ENCODE measurements at places on chromosomes 6 and 20.

GRCh38 chr6:154878871-154879491, 116.1 kb upstream of the TIAM2 start:
- H3K36me3 ChIP-seq, result peaks cover 4% of the 10 kb centered on the region
- no peak overlapping the region for H3K4me3 ChIP-seq
- DNase-seq, result no peak
- H3K4me1 ChIP-seq, result peaks cover 3% of the 10 kb centered on the region

- H3K36me3 ChIP-seq, result peaks cover 3% of the 10 kb centered on the region
- DNase-seq, result no peak
- peaks cover 2% of the 10 kb centered on the region for H3K27me3 ChIP-seq
- no peak overlapping the region for H3K4me3 ChIP-seq
These were observed 51.2 kb downstream of the MACROD2 start for GRCh38 chr20:14046534-14046933.

- H3K4me3 ChIP-seq, result no peak overlapping the region
- no peaks in the 10 kb centered on the region for H3K36me3 ChIP-seq
- no peak overlapping the region for H3K27ac ChIP-seq
- H3K4me1 ChIP-seq, result peaks cover 4% of the 10 kb centered on the region
- DNase-seq, result no peak
- H3K27me3 ChIP-seq, result peaks cover 2% of the 10 kb centered on the region
These were observed 48.7 kb upstream of the FOXQ1 start for GRCh38 chr6:1263039-1263849.

GRCh38 chr6:89360415-89360999, 8.0 kb upstream of the UBE2J1 start:
- DNase-seq, result no peak
- peaks cover 12% of the 10 kb centered on the region for H3K4me1 ChIP-seq
- no peak overlapping the region for H3K27ac ChIP-seq

GRCh38 chr6:13292774-13293173, 35.6 kb downstream of the TBC1D7 start:
- peaks cover 9% of the 10 kb centered on the region for H3K4me1 ChIP-seq
- DNase-seq, result no peak
- H3K27ac ChIP-seq, result peak overlapping the region; percentile 52
- peaks cover 53% of the 10 kb centered on the region for H3K36me3 ChIP-seq
- H3K4me3 ChIP-seq, result no peak overlapping the region
- H3K27me3 ChIP-seq, result no peaks in the 10 kb centered on the region

DNA sequence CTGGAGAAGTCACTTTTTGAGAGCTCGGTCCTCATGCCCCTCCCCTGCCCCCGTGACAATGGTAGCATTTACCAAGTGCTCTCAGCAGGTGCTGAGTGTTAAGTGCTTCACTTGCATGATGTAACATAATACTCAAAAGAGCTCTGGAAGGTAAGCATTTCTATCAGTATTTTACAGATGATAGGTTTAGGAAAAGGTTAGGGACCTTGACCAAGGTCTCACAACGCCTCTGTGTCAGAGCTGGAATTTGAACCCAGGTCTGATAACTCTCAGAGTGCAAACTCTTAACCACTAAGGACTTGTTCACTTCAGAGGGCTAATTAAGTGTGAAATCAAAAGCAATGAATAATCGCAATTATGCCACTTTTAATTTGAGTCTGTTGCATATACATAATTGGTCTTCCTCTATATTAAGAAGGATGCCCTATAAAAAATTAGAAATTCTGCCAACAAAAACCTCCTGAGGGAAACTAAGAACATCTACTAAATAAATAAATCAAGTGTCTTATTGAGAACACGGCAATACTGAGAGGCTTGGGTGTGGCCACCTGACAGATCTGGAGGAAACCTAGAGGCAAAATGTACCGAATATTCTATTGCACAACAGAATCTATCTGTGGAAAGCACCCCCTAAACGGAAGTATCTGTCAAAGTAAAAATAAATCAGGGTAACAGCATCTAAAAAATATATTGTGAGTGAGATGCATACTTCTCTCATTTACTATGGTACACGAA, 109.8 kb downstream of the BACH2 start:
- no peak overlapping the region for H3K27ac ChIP-seq
- H3K4me3 ChIP-seq, result no peak overlapping the region
- H3K27me3 ChIP-seq, result no peaks in the 10 kb centered on the region
- peaks cover 22% of the 10 kb centered on the region for H3K4me1 ChIP-seq
- no peak for DNase-seq

- H3K27me3 ChIP-seq, result peaks cover 6% of the 10 kb centered on the region
- H3K36me3 ChIP-seq, result no peaks in the 10 kb centered on the region
- no peak for DNase-seq
These were observed 164.4 kb upstream of the KCNG1 start for GRCh38 chr20:51187261-51187660.

- peaks cover 17% of the 10 kb centered on the region for H3K4me1 ChIP-seq
- H3K27ac ChIP-seq, result no peak overlapping the region
- H3K27me3 ChIP-seq, result peaks cover 6% of the 10 kb centered on the region
- H3K4me3 ChIP-seq, result no peak overlapping the region
These were observed 2.1 kb downstream of the APOBEC2 start for GRCh38 chr6:41055149-41055548.

GRCh38 chr20:49386848-49387580, 95.5 kb downstream of the KCNB1 start:
- H3K4me3 ChIP-seq, result no peak overlapping the region
- peaks cover 10% of the 10 kb centered on the region for H3K4me1 ChIP-seq
- DNase-seq, result no peak
- H3K27ac ChIP-seq, result no peak overlapping the region
- peaks cover 3% of the 10 kb centered on the region for H3K36me3 ChIP-seq
- peaks cover 13% of the 10 kb centered on the region for H3K27me3 ChIP-seq

GRCh38 chr20:50339466-50339901, 148.9 kb downstream of the CEBPB start:
- H3K27me3 ChIP-seq, result peaks cover 5% of the 10 kb centered on the region
- no peaks in the 10 kb centered on the region for H3K4me1 ChIP-seq

- H3K27ac ChIP-seq, result no peak overlapping the region
- peaks cover 6% of the 10 kb centered on the region for H3K36me3 ChIP-seq
- peaks cover 9% of the 10 kb centered on the region for H3K4me1 ChIP-seq
- no peak overlapping the region for H3K4me3 ChIP-seq
- DNase-seq, result no peak
These were observed 67.8 kb downstream of the CDH26 start for GRCh38 chr20:60026010-60026409.

DNA sequence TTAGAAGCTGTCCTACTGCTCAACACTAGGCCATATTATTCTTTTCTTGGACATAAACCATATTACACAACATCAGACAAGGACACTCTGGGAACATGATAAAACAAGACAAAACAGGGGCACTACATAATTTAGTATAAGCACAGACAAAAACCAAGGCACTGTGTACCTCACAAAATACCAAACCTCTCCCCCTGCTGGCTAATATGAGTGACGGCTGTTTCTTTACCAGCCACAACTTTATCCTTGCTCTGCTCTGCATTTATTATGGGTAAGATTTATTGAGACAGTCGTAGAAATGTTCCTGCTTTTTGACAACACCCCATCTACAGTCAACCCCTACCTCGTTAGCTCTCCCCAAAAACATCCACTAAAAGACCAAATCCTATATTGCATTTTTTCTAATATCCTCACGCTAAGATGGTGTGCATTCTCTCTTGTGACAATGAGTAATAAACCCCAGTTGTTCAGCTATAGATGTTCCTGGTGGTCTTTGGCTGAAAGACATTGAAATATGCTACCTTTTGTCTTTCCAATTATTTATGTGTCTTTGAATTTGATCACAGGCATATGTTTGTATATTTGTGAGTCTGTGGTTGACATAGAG, 23.8 kb upstream of the POLR1H start:
- H3K4me3 ChIP-seq, result no peak overlapping the region
- no peaks in the 10 kb centered on the region for H3K4me1 ChIP-seq
- no peaks in the 10 kb centered on the region for H3K36me3 ChIP-seq
- H3K27ac ChIP-seq, result no peak overlapping the region

DNA sequence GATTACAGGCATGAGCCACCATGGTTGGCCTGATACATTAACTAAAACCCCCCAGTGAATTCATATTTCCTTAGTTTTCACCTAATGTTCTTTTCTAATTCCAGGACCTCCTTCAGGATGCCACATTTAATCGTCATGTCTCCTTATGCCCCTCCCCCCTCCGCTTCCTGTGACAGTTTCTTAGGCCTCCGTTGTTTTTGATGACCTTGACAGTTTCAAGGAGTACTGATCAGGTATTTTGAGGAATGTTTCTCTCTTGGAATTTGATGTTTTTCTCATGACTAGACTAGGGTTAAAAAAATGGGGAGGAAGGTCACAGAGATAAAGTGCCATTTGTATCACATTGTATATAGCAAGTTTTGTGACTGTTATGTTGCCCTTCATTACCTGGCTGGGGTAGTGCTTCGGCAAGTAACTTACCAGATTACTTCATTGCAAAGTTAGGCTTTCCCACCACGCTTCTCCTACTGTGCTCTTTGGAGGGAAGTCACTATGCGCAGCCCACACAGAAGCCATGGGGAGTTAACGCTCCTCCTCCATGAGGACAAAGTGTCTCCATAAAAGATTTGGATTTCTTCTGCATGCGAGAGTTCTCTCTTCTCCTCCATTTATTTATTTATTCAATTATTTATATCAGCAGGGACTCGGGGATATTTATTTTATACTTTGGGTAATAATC, 99.5 kb downstream of the NCR2 start:
- H3K4me3 ChIP-seq, result no peak overlapping the region
- peaks cover 2% of the 10 kb centered on the region for H3K4me1 ChIP-seq
- DNase-seq, result no peak

- DNase-seq, result no peak
- no peak overlapping the region for H3K27ac ChIP-seq
- peaks cover 3% of the 10 kb centered on the region for H3K27me3 ChIP-seq
These were observed 105.1 kb upstream of the CNKSR3 start for GRCh38 chr6:154615483-154616025.

- no peak overlapping the region for H3K4me3 ChIP-seq
- H3K4me1 ChIP-seq, result peaks cover 8% of the 10 kb centered on the region
- DNase-seq, result no peak
- H3K27me3 ChIP-seq, result peaks cover 2% of the 10 kb centered on the region
These were observed 42.7 kb upstream of the EZR start for GRCh38 chr6:158861686-158862381.

GRCh38 chr6:47690791-47691190, 7.6 kb upstream of the ADGRF4 start:
- no peak for DNase-seq
- H3K4me1 ChIP-seq, result peaks cover 4% of the 10 kb centered on the region
- H3K4me3 ChIP-seq, result no peak overlapping the region
- H3K27ac ChIP-seq, result no peak overlapping the region

GRCh38 chr6:140871911-140872310, 1260.8 kb upstream of the GJE1 start:
- no peak overlapping the region for H3K27ac ChIP-seq
- H3K4me3 ChIP-seq, result no peak overlapping the region
- no peaks in the 10 kb centered on the region for H3K36me3 ChIP-seq
- H3K27me3 ChIP-seq, result no peaks in the 10 kb centered on the region
- DNase-seq, result no peak

GRCh38 chr6:6397842-6398241, 77.4 kb upstream of the F13A1 start:
- no peak overlapping the region for H3K27ac ChIP-seq
- H3K36me3 ChIP-seq, result no peaks in the 10 kb centered on the region
- peaks cover 9% of the 10 kb centered on the region for H3K4me1 ChIP-seq

DNA sequence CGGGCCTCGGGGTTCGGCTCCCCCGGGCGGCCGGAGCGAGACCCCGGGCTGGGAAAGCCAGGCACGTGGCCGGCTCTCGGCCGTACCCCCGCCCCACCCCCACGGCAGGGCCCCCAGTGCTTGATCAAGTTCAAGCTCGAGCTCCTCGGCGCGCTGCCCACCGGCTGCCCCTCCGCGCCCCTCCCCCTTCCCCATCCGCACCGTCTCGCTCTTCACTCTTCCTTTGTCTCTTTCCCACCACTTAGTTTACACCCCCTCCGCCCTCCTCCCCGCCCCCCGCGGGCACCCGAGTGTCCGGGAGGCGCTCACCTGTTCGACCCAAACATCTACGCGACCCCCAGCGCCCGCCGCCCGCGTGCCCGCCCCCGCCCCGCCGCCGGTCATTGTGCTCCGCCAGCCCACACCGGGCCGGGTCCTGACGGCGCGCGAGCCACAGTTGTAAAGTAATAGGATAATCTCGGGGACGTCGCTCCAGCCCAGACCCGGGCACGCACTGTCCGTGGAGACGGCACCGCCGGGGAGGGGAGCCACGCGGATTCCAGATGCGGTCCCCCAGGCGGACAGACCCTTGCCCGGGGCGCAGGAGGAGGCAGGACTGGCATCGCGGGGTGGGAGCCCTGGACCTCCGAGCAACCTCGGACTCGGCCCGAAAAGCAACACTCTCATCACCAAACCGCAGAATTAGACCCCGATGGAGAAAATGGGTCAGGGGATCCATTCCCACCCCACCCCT, 100.7 kb downstream of the NOL4L start:
- peaks cover 20% of the 10 kb centered on the region for H3K36me3 ChIP-seq
- DNase-seq, result peak; percentile 65
- peak overlapping the region; percentile 95 for H3K27ac ChIP-seq
- H3K4me3 ChIP-seq, result peak overlapping the region; percentile 92

GRCh38 chr20:4326195-4327065, 311.1 kb upstream of the RNF24 start:
- H3K27ac ChIP-seq, result no peak overlapping the region
- H3K4me1 ChIP-seq, result no peaks in the 10 kb centered on the region
- no peak for DNase-seq
- no peaks in the 10 kb centered on the region for H3K36me3 ChIP-seq
- no peak overlapping the region for H3K4me3 ChIP-seq

DNA sequence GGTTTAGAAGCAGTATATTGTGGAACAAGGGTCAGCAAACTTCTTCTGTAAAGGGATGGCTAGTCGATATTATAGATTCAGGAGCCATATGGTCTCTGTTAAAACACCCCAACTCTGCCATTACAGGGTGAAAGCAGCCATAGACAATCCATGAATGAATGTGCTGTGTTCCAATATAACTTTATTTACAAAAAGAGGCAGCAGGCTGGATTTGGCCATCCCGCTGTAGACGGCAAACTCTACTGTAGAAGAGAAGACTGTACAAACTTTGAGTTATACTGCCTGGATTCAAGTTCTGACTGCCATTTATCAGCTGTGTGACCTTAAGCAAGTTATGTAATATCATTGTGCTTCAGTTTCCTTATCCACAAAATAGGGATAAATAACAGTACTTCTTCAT, 33.7 kb upstream of the SNX9 start:
- H3K4me1 ChIP-seq, result peaks cover 30% of the 10 kb centered on the region
- no peak for DNase-seq
- no peaks in the 10 kb centered on the region for H3K36me3 ChIP-seq

Measured in endothelial cell (in vitro differentiated cells).